Jurkat, Clone E6-1 (cell line): ENCODE measurements at places on chromosomes 12 and 14.

- no peak for DNase-seq
Observed at GRCh38 chr14:35339761-35340406, 47.7 kb downstream of the PSMA6 start.

- DNase-seq: no peak
Observed at GRCh38 chr14:50064993-50065392, 51.4 kb downstream of the VCPKMT start.

DNA sequence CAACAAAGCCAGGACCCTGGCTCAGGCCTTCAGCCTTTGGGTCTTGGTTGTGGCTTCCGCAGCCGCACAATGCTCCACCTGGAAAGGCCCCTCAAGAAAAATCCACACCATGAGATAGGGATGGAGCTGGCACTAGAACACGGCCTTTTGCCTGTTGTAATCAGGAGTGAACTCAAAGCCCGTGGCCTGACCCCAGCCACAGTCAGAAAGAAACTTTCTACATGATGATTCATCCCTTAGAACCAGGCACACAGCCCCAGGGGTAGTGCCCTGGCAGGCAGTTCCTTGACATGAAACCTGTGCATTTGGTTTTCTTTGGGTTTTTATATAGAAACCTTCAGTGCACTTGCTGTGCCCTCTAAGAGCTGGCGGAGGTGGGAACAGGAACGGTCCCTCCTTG lies 5.1 kb downstream of the CLMN start:
- DNase-seq: no peak

- no peak for DNase-seq
Observed at GRCh38 chr14:86321151-86321550, 791.2 kb downstream of the FLRT2 start.

GRCh38 chr12:13350381-13350780 lies 153.9 kb downstream of the EMP1 start:
- no peak for DNase-seq

GRCh38 chr14:105299654-105300541 lies 903 bp downstream of the BRF1 start:
- DNase-seq: no peak

DNA sequence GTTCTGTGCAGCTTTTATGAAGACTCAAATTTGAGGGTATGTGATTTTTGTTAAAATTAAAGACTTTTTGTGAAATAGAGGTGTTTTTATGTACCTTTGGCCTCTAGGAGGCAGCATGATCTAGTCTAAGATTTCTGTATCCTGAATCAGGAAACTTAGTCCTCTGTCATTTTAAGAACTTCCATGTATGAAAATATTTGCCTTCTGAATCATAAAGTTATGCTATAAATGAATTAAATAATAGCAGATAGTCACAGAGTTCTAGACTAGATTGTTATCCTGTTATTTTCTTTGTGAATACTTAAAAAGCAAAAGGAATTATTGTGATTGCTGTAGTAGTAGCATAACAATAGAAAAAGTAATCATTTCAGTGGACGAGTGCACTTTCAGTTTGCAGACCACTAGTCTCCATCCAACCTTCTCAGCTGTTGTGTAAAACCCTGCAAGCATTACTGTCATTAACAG lies 56.3 kb downstream of the FGD4 start:
- DNase-seq: peak; percentile 51

DNA sequence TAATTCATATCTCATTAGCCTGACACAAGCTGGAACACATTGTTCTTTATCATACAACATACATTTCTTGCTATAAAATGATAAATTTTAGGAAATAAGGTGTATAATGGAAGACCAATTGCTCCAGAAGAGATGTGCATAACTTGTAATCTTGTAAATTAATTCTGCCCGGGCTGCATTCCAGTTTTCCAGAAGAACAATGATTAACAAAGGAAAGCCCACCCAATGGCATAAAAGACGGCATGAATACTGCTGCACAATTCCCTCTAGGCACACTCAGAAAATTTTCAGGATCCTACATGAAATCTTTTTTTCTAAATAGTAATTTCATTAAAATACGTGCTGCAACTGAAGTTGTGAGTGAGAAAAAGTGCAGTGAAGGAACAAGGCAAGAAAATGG lies 137.4 kb upstream of the KRR1 start:
- no peak for DNase-seq

DNA sequence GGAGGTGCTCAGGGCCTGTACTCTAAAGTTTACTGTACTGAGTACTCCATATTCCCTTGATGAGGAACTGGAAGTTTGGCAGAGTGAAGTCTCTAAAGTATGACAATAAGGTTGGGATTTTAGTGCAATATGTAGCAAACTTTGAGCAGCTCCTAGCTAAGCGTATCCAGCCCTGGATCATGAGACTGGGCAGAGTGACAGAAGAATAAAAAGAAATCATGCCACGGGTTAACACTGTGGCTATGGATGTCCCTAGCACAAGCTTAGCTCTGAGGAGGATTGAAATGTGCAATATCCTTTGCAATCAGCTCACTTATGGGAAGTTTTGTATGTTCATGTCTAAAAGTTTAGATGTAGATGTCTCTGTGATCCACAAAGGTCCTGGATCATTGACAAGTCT lies 114.1 kb downstream of the SMOC1 start:
- DNase-seq: no peak

- no peak for DNase-seq
Observed at GRCh38 chr12:69007101-69007854, 74.3 kb upstream of the CPM start.

DNA sequence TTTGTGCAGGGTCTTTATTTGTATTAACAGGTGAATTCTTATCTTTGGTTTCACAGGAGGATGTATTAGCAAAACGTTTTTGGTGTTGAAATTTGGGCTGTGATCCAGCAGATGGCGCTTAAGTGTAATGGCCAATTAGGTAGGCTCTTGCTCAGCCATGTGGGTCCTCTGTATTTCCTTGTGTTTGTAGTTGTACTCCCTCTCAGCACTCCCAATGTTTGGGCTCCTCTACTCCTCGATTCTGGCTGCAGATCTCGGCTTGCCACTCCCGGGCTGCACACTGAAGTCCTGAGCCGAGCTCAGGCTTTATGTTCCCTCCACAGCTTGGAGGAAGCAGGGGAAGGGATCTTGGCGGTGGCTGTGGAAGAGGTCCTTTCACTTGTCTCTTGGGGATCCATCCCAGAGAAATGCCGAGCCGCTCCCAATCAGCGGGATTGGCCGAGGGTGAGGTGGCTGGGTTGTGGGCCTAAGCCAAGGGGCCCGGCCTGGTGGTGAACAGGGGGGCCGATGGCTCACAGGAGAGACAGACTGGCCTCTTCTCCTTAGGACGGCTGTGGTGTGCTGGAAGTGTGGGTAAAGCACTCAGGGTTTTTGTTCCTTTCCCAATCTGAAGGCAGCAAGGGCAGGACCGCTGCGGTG lies 133.7 kb downstream of the AEBP2 start:
- peak; percentile 64 for DNase-seq

DNA sequence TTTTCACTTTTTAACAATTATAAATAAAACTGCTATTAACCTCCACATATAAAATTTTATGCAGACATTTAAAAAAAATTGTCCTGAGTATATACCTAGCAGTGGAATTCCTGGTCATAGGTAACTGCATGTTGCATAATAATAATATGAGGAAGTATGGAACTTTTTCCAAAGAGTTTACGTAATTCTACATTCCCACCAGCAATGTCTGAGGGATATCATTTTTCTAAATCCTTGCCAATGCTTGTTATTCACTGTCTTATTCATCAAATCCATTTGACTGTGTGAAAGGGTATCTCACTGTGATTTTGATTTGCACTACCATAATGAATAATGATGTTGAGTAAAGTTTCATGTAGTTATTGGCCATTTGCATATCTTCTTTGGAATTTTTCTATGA lies 393.8 kb downstream of the LRFN5 start:
- no peak for DNase-seq

GRCh38 chr14:77230914-77231313 lies 40.1 kb downstream of the NGB start:
- no peak for DNase-seq

DNA sequence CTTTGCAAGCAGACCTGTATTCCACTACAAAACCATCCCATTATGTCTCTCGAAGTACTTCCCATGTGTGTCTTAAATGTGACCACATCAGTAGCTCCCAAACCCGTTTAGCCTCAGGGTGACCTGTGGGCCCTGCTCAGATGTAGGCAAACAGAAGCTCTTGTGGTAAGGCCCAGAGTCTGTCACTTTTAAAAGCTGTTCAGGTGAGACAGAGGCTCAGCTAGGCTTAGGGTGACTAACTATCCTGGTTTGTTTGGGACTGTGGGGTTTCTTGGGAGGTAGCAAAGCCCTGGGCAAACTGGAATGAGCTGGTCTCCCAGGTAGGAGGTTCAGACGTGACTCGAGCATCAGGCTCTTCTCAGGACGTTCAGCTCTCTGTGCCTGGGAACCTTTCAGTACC lies 64.5 kb upstream of the VASH1 start:
- peak; percentile 21 for DNase-seq

- DNase-seq: no peak
Observed at GRCh38 chr12:25583545-25583944, 30.5 kb upstream of the LMNTD1 start.

- no peak for DNase-seq
Observed at GRCh38 chr12:107400686-107401447, 284.7 kb upstream of the PWP1 start.

- DNase-seq: no peak
Observed at GRCh38 chr12:87667378-87667777, 361.8 kb downstream of the C12orf50 start.

GRCh38 chr14:91872011-91872501 lies 4.7 kb upstream of the TC2N start:
- DNase-seq: no peak

DNA sequence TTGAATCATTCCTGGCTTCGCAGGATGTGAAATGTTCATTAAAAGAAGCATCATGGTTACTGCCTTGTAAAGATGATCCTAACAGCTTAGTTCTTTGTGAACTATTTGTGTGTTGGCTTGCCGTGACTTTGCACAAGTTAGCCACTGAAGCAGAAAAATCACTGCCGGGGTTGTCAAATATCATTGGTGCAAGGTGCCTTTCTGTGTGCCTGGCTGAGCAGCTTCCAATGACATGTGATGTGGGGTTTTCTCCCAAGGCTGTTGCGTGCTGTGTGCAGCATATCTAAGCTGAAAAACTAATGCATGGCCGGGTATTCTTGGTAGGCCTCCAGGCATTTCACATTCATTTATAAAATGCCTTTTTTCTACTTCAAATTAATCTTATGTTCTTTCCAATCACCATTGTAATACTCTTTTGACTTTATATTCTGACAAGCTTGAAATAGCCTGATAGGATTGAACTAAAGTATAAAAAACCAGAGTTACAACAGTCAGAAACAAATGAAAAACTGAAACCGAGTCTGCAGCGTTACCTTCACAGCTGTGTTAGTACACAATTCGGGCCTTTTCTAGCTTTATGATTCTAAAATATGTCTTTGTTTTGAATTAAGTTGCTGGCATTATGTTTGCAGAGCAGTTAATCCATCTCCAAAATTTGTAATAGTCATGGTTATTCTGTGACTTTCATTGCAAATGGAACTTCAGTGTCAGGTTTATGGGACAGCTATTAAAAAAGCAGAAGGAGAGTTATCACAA lies 222.1 kb downstream of the SYT1 start:
- DNase-seq: no peak

DNA sequence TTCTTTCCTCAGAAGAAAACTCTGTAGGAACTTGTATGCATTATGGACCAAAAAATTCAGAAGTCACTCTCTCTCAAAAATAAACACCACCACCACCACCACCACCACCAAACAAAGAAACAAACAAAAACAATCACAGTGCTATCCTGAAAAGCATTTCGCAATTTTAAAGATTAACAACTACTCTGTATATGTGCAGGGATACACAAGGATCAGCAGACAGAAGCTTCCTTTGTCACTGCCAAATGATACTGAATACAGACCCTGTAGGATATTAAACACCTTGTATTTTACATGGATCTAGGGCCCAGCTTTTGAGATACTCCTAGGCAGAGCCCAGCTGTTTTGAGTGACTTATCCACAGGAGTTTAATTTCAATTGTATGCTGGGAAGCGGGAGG lies 31.7 kb downstream of the ATP2B1 start:
- DNase-seq: no peak
